ENCODE measurements at places on chromosomes 12 and 14. TPM values are rescaled to one million over a fixed set of nuclear protein-coding genes. Genes with fewer than 3 reads are reported as not detected.

- DNase-seq = no peak
Observed at GRCh38 chr12:75558287-75558686, 46.9 kb upstream of the KRR1 start.

The STAC3 gene
- total RNA-seq = 0.57 TPM

- DNase-seq = no peak
Observed at GRCh38 chr12:14942196-14942931, 4.0 kb upstream of the ERP27 start.

GRCh38 chr14:73240816-73241480 lies 3.6 kb downstream of the PAPLN start:
- no peak for DNase-seq

DNA sequence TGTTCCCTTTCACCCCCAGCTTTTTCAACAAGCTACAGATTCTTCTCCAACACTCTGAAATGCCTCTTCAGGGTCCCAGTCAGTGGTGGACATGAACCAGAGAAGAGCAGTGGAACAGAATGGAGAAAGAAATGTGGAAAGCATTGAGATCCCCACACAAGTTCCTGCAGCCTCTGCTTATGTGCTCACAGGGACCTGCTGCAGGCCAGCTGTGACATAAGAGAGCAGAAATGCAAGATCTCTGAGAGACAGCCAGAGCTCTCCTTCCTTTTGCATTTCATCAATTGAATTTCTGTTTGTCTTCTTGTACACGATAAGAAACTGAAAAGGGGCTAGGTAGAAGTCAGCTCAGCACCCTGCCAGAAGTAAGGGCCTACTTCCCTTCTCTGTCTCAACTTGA lies 6.2 kb downstream of the MDM1 start:
- no peak for DNase-seq

- DNase-seq = no peak
Observed at GRCh38 chr12:31339831-31340622, 14.1 kb upstream of the SINHCAF start.

- no peak for DNase-seq
Observed at GRCh38 chr12:119096429-119097202, 82.1 kb upstream of the HSPB8 start.

GRCh38 chr14:100150932-100151587 lies 8.4 kb downstream of the DEGS2 start:
- no peak for DNase-seq

The PTPN6 gene
- total RNA-seq = 3.4 TPM

- DNase-seq = no peak
Observed at GRCh38 chr12:94109160-94109559, 39.2 kb upstream of the PLXNC1 start.

DNA sequence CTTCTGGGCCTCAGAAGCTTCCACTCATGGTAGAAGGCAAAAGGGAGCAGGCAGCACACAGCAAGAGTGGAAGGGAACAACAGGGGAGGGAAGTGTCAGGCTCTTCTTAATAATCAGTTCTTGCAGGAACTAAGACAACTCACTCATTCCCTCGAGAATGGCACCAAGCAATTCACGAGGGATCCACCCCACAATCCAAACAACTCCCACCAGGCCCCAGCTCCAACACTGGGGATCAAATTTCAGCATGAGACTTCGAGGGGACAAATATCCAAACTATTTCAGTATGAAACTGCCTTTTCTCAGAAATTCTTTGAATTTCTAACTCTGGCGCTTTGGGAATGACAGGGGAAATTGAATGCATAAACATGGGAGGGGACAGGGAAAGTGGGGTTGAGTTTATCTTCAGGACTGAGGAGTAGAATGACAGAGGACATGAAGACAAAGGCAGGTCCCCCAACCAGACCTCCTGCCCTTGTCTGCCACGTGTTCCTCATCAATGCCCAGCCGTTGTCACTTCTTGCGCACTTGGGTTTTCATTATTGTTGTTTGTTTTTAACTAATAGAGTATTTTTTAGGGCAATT lies 24.6 kb upstream of the APOF start:
- no peak for DNase-seq

GRCh38 chr12:106600503-106600902 lies 17.7 kb downstream of the RFX4 start:
- no peak for DNase-seq

The LRTM2 gene
- total RNA-seq = not detected

- DNase-seq = peak; percentile 75
Observed at GRCh38 chr14:67426983-67427606, 15.1 kb upstream of the PLEK2 start.

The TCTN1 gene
- total RNA-seq = 42.6 TPM

The OR4E1 gene
- total RNA-seq = not detected

DNA sequence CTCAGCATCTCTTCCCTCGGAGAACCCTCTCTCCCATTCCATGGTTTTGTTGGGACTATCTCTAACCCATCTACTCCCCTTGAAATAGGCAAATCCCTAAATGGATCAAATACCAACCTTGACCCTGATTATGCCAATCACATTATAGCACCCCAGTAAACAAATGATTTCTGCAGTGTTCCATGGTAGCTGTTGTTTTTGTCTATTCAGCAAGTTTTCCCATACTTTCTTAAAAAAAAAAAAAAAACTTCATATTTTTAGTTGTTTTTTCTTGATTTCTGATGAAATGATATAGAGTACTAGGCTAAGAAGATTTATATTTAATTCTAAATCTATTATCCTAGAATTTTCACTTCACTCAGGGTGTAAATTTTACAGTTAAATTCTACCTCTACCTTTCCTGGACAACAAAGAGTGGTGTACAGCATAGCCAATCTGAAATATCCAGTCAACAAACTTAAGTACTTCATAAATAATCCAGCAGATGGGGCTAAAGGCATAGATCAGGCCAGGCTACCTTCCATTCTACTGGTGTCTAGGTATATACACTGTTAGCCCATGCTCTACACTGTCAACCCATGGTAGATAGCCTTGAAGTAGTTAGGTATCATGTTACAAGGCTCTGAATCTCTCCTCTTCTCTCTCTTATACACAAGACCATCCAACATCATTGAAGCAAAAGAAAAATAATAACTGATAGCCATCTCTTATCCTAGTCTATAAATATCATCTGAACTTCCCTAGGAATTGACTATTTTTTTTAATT lies 82.2 kb downstream of the PLEKHG7 start:
- DNase-seq = peak; percentile 73

DNA sequence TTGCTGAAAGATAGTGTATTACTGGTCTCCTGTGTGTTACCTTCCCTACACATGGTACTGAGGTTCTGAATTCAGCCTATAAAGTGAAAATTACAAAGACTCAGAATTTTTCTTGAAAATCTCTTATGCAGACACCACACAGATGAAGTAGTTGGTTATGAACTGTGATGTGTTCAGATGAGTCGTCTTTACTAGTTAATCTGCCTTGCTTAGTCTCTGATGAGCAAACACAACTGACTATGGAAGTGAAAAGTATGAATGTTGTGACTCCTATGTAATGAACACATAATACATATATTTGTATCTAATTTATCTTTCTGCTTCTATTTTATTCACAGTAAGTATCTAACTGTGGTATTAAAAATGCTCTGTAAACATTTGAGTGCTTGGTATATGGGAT lies 4.7 kb downstream of the MTERF2 start:
- DNase-seq = no peak

- DNase-seq = no peak
Observed at GRCh38 chr12:93164103-93164880, 213.4 kb upstream of the NUDT4 start.

- no peak for DNase-seq
Observed at GRCh38 chr12:80299976-80300375, 144.1 kb upstream of the PTPRQ start.

The FNTB gene
- 9.3 TPM for total RNA-seq

GRCh38 chr12:43835264-43835655 lies 621 bp upstream of the TMEM117 start:
- no peak for DNase-seq
